ENCODE measurements at places on chromosomes 6 and 20.

DNA sequence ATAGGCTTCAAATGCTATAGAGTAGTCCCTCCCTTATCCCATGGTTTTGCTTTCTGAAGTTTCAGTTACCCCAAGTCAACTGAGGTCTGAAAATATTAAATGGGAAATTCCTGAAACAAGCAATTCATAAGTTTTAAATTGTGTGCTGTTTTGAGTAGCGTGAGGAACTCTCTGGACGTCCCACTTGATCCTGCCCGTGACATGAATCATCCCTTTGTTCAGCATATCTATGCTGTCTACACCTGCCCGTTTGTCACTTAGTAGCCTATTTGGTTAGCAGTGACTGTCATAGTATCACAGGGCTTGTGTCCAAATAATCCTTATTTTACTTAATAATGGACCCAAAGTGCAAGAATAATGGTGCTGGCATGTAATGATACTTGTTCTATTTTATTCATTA, 5.0 kb downstream of the PCMT1 start:
- DNase-seq = no peak

DNA sequence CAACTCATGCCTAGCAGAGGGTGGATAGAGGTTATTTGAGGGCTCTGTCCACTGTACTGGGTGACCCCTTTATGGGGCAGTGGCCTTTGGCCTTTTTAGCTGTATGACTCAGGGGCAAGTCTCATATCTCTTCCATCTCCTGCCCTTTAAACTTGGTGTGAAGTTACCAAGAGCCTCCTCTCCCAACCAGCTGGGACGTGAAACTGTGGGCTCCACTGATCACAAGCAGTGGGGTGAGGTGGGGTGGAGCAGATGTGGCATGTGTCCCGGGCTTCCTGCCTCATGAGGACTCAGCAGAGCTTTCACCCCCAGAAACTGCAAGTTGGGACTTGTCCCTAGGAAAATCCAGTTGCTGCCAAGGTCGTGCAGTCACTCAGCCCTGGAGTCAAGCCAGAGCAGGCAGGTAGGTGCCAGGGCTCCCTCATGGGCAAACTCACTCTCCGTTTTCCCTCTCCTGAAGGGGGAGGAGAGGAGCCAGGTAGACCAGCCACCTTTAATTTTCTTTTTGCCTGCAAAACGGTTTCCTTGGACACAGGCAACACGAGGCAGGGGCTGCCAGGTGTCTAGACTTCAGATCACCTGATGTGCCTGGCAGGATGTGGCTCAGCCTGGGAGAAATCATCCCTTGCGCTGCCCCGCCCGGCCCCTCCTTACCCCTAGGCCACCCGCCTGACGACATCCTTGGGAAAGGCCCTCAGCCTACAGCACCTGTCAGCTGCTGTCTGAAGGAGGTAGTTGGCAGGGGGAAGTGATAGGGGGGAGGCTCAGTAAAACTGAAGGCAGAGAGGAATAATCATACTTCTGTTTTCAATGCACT, 4.0 kb downstream of the CDKN1A start:
- peak; percentile 53 for DNase-seq

DNA sequence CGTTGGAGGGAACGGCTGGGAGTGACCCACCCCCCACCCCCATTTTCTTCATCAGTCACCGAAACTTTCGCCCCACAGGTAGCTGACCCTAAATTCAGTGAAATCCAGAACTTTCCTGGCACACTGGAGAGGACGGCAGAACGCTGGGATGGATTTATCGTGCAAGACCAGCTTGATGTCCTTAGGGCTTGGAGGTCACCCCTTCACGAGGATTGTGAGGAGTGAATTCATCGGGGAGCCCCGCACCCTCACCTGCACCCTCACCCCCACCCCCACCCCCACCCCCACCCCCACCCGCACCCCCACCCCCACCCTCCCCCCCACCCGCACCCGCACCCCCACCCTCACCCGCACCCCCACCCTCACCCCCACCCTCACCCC, 13.3 kb upstream of the TCFL5 start:
- DNase-seq = no peak

DNA sequence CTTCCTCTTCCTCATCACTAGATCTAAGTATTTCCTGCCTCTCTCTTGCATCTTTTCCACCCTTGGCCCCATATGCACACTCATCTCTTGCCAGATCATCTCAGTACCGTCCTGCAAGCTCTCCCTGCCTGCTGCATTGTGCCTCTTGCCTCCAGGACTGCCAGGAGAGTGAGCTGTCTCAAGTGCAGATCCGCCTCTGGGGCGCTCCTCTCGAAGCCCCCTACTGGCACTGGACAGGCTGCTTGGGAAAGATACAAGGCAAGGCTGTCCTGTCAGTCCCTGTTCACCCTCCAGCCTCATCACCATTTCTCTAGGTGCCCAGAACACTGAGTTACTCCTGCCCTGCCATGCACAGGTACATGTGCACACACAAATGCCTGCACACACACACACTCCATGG, 10.2 kb downstream of the SYNDIG1 start:
- DNase-seq = no peak

DNA sequence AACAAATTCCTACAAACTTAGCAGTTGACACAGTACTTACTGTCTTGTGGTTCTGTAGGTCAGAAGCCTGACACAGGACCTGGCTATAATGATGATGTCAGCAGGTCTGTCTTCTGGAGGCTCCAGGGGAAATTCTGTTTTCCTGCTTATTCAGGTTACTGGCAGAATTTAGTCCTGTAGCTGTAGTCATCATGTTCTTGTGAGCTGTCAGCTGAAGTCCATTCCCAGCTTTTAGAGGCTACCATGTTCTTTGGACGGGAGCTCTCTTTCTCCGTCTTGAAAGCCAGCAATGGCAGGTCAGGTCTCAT, 99.2 kb downstream of the HIVEP1 start:
- DNase-seq = no peak

DNA sequence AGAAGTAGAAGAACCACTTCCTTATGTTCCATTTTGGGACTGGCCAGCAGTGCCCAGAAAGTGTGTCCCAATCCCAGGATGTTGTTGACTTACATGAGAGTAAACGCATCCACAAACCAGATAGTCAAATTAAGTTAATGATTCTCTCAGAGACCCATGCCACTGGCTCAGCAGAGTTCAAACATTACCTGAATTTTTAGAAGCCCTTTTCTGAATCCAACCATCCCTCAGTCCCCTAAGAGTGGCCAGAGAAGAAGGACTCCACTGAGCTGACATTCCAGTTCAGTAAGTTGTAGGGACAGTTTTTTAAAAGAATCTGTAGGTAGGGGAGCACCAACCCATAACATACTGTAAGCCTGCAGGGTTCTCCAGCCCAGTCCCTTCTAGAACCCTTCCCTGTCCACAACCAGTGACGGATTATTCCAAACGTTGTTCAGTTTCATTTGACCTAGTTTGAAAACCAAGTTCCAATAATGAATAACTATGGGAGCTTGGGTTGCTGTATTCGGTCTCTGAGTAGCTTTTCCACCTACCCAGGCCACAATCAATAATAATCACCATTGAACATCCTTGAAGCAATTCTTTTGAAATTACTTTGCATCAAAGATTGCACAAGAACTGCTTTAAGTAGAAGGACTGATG, 153.0 kb downstream of the LPA start:
- no peak for DNase-seq

GRCh38 chr6:167350731-167351655, 26.1 kb downstream of the TTLL2 start:
- no peak for DNase-seq

DNA sequence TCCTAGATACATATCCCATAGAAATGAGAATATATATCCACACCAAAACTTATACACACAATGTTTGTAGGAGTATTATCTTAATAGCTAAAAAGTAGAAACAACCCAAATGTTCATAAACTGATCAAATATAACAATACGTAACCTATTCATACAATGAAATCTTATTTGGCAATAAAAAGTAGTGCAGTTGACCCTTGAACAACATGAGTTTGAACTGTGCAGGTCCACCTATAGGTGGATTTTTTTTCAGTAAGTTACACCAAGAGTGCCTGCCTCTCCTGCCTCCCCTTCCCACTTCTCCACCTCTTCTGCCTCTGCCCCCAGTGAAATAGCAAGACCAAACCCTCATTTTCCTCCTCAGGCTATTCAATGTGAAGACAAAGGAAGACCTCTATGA, 95.2 kb downstream of the AHI1 start:
- DNase-seq = no peak

- DNase-seq = no peak
Observed at GRCh38 chr6:18388271-18388670, 1.1 kb downstream of the RNF144B start.
